ENCODE measurements at places on chromosomes 5 and 9.

DNA sequence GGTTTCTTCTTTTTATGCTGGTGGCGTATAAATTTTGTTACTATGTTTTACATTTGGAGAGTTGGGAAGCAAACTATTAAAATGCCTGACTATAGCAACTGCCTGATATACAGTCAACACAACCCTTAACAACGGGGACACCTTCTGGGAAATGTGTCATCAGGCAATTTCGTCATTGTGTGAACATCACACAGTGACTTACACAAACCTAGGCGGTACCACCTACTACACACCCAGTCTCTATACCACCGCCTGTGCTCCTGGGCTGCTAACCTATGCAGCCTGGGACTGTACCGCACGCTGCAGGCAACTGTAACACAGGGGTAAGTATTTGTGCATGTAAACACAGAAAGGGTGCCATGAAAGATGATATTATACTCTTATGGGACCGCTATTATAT is 1.3 kb upstream of the CDHR2 start:
- DNase-seq: no peak

DNA sequence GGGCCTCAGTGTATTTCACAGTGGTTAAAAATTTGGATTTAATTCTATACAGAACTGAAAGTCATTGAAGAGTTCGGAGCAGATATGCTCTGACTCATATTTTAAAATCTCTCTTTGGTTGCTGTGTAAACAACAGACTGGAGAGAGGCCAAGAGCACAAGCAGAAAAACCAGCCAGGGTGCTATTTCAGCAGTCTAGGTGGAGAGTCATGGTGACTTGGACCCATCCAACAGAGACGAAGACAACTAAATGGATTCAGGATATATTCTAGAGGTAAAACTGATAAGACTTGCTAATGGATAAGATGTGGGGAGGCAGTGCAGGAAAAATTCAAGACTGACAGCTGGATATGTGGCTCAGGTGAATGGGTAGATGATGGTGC is 168.9 kb downstream of the MAPKAP1 start:
- no peak for DNase-seq

DNA sequence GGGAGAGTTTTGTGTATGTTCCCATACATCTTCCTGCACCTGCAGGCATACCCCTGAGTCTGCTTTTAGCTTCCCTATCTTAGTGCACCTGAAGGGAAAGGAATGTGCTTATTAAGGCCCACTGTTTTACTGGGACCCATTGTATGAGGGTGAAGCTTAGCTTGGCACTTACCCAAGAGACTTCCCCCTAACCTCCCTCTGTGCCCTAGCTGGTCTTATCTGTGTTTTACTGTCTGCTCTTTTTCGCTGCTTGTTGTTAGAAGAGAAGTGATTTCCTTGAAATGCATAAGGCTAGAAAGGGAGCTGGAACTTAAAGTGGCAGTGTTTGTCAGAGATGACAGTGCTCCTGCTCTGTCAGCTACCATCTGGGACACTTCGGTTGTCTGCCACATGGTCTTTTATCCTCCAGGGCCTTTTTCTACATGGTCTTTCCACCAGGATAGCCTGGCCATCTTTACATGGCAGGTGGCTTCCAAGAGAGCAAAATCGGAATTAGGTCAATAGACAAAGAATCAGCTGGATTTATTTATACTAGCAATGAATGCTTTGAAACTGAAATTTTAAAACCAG is 122.5 kb upstream of the SLC44A1 start:
- no peak for DNase-seq

DNA sequence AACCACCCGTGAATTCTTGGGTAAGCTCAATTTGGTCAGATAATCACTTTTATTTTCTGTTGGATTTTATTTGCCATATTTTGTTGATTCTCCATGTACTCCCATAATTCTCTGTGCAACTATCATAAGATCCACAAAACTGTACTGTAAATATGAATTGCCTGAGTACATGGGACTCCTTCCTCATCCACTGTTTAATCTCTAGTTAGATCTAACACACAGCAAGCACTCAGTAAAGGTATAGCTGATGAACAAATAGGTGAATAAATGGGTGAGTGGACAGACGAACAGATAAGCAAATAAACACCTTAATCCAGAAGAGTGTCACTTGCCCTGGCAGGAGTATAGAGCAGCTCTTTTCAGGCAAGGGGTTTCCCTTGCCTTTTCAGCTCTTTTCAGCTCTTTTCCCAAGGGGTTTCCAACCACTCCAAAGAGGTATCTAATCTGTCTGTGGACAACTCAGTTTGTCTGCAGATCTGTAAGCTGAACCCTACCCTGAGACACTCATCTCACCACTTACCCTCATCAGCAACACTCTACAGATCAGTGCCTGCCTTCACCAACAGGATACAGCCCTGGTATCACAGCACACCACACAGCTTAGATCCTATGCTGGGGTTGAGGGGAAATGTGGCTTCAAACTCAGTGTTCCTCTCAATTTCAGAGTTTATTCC is 51.2 kb downstream of the SIL1 start:
- no peak for DNase-seq
